ENCODE measurements at places on chromosomes 5 and 9.

GRCh38 chr5:93296338-93296737 lies 284.7 kb downstream of the NR2F1-AS1 start:
- DNase-seq: no peak

- DNase-seq: no peak
Measured at GRCh38 chr9:32954642-32955041, 46.8 kb downstream of the APTX start.

DNA sequence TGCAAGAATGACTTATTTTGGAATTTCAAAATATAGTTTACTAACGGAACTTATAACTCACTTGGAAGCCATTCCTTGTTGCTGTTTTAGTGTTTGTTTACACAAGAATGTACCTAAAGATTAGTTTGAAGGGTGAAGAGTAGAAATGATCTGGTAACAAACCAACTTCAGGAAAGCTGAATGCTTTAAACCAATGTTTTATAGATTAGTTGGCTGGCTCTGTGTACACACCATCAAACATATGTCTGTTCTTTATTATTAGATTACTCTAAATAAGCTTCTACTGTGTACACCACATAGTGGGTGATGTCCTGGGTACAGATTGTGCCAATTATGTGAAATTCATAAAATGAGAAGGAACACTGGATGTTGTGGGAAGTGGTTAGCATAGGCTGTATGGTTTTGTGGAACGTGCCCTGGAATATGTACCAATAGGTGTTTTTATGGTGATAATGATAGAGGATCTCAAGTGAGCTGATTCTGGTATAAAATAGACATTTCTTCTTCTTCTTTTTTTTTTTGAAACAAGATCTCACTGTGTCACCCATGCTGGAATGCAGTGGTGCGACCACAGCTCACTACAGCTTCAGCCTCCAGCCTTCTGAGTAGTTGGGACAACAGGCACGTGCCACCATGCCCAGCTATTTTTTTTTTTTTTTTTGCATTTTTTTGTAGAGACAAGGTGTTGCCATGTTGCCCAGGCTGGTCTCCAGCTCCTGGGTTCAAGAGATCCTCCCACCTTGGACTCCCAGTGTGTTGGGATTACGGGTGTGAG lies 109.3 kb upstream of the DHFR start:
- no peak for DNase-seq

DNA sequence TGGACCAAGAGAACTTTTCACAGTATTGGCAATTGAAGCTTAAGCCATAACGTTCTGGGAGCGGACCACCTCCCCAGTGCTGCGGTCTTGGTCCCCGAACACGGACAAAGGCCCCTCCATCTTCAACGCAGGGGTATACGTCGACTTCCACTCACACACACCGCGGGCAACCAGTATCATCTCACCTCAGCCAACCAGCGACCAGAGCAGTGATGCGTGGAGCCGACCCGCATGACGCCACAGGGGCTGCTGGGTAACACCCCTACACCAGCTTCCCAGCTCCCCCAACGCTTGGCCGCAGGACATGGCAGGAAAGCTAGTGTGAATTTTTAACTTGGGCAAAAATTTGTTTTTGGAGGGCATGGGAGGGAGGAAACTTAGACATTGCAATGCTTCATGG lies 77.3 kb upstream of the PLCXD3 start:
- DNase-seq: no peak

DNA sequence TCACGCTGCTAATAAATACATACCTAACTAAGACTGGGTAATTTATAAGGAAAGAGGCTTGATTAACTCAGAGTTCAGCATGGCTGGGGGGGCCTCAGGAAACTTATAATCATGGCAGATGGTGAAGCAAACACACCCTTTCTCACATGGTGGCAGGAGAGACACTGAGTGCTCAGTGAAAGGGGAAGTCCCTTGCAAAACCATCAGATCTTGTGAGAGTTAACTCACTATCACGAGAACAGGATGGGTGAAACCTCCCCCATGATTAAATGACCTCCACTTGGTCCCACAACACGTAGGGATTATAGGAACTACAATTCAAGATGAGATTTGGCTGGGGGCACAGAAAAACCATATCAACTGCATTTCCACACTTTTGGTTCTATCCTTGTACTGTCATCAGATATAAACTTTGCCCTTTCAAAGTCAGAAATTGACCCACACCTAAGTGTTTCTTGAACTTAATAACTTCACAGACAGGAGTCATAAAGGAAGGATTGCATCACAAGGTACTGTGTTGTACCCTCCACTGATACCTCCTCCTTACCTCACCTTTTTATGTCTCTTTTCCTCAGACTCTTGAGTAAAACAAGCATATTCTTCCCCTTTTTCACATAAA lies 319.1 kb upstream of the PIK3R1 start:
- DNase-seq: no peak

DNA sequence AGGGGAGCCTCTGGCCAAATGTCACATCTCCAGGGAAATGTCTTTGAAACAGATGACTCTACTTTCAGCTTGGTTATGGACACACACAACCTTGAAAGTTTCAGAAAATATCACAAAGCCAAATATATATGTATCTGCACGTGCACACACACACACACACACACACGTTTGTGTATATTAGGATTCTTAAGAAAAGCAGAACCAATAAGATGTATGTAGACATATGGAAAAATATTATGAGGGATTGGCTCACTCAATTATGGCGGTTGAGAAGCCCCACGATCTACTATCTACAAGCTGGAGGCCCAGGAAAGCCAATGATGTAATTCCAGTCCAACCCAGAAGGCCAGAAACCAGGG lies 194.9 kb downstream of the PALM2AKAP2 start:
- DNase-seq: no peak

- DNase-seq: no peak
Measured at GRCh38 chr9:136821826-136822544, 14.2 kb downstream of the RABL6 start.

GRCh38 chr5:1374679-1375055 lies 29.8 kb upstream of the CLPTM1L start:
- DNase-seq: no peak
